ENCODE measurements at places on chromosomes 4 and X. TPM values are rescaled to one million over a fixed set of nuclear protein-coding genes. Genes with fewer than 3 reads are reported as not detected.

MAMLD1 gene
- total RNA-seq, result 8.9 TPM

CT45A10 gene
- not detected for total RNA-seq

USP17L29 gene
- not detected for total RNA-seq

RBMX gene
- 247 TPM for total RNA-seq

GRIA2 gene
- not detected for total RNA-seq
